Activated naive CD4-positive, alpha-beta T cell treated with anti-CD3 and anti-CD28 coated beads, Interleukin-2, amount 10 ng/mL, durations not matched to agents 7 days and 5 days (primary cell): ENCODE measurements at places on chromosomes 11 and 22.

DNA sequence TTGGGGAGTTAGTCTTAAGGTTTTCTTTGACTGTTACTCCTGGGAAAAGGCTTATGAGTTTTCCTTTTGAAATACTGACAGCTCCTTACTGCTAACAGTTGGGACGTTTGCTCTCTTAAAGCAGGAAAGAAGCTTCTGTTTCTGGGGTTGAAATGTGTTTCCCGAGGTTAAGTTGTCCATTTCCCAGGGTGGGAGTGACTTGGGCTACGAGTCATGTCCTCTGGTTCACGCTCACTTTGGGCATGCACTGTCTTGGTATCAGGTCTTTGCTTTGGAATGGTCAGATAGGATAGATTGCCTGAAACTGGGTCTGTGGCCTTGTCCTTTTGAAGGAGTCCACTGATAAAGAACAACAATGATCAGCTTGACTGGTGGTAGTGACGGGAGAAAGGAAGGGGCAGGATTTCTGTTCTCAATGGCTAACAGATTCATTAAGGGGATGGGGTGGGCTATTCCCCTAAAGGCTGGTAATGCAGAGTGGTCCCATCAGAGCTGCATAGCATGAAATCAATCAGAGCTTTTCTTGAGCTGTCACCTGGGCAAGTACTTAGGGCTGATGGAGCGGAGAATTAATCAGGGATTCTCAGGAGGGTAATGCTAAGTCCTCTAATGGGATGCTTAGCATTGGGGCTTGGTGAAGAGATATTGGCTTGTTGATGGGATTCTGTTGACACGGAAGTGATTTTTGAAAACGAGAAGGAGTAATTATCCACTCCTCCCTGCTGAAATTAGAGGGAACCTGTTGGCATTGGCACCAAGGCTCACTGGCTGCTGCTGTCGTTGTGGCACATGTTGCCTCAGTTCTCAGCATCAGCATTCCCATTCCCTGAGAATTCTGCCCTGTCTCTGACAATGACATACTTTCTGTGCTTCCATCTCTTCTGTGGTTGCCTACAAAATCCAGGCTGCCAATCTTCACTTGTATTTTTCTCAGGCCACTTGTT, 81.6 kb downstream of the TEAD1 start:
- H3K36me3 ChIP-seq: no peaks in the 10 kb centered on the region
- no peak overlapping the region for H3K4me3 ChIP-seq
- peaks cover 4% of the 10 kb centered on the region for H3K27me3 ChIP-seq
- H3K4me1 ChIP-seq: no peaks in the 10 kb centered on the region
- no peak overlapping the region for H3K27ac ChIP-seq

DNA sequence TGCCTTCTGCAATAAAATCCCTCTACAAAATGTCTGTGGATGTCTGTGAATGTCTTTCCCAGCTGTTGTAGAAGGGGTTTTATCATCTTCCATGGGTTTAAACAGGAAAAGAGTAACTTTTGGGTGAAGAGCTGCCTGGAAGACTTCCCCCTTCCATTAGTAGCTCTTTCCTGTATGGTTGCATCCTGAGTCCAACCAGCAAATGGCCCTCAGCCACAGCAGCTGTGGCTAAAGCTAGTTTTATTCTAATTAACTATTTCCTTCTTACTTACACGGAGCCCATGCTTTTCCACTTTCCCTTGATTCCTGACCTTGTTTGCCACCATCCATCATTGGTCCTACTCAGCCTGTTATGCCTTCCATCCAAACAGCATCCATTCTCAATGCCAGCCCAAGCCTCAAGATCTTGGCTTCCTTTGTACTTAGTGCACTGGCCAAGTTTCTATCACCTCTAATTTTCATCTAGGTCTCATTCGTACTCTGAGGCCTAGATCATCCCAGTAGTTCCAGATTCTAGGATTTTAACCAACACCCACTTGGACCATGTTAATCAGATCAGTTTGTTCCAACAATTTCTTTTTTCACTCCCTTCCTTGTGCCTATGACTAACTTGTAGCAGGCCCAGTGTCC, 41.5 kb upstream of the CADM1 start:
- no peaks in the 10 kb centered on the region for H3K27me3 ChIP-seq
- H3K36me3 ChIP-seq: no peaks in the 10 kb centered on the region
- no peak overlapping the region for H3K27ac ChIP-seq
- DNase-seq: no peak
- H3K4me3 ChIP-seq: no peak overlapping the region
- no peaks in the 10 kb centered on the region for H3K4me1 ChIP-seq

DNA sequence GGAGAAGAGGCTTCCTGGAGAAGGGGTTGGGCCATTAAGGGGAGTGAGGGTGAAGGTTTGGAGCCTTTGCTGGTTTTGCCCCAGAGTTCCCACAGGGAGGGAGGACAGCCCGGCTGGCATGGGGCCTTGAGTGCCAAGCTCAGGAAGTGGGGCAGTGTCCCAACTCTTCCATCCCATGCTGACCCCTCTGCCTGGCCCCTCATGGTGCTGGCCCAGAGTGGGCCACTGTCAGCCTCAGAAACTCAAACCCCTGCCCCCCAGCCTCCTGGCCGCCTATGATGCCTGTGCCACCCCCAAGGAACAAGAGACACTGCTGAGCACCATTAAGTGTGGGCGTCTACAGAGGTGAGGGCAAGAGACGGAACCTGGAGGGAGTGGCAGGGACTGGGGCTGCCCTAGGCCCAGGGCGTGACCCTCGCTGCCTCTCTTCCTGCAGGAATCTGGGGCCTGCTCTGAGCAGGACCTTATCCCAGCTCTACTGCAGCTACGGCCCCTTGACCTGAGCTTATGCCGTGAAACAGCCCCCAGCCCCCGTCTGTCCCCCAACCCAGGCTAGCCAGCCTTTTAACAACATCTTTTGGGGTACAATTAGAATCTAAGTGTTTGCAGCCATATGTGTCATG, 5.4 kb downstream of the MUS81 start:
- DNase-seq: no peak
- no peak overlapping the region for H3K27ac ChIP-seq

GRCh38 chr22:21826204-21826603, 41.2 kb downstream of the MAPK1 start:
- H3K36me3 ChIP-seq: peaks cover 3% of the 10 kb centered on the region
- H3K27me3 ChIP-seq: no peaks in the 10 kb centered on the region
- H3K27ac ChIP-seq: no peak overlapping the region
- peaks cover 22% of the 10 kb centered on the region for H3K4me1 ChIP-seq
- no peak overlapping the region for H3K4me3 ChIP-seq
- DNase-seq: no peak

DNA sequence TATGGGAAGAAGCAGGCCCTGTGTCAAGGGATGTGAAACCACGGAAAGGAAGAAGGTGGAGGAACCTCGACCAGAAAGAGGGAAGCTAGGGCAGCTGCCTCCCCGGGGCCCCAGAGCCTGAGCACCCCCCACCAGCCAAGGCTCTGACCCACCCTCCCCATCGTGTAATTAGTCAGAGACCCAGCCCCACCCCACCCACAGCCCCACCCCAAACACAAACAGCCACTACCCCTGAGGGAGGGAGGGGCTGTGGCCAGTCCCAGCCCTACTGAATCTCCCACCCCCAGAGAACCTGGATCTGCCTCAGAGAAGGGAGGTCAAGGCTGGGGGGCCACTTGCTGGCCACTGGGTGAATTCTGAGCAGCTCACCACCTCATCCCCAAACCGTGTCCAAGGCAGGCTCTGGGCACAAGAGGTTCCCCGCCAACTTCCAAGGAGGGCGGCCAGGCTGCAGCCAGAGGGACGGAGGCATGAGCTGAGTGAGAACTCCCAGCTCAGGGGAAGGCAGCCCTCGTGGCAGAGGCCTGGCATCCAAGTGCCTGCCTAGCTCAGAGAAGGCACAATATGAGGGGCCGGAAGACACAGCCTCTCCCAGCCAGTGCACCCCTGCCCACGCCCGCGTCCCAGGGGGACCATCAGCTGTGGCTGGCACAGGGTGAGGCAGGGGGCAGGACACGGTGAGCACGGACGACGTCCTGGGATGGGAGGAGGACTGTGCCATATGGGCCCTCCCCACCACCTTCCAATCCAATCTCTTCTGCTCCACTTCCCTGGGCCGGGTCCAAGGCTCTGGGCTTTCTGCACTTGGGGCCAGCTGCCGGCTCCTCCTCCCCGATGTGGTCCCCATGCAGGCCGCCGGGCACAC, 2.7 kb downstream of the PLXNB2 start:
- H3K36me3 ChIP-seq: no peaks in the 10 kb centered on the region
- H3K4me1 ChIP-seq: peaks cover 21% of the 10 kb centered on the region
- no peak overlapping the region for H3K27ac ChIP-seq
- no peak for DNase-seq

- H3K27ac ChIP-seq: no peak overlapping the region
- no peak for DNase-seq
- H3K4me3 ChIP-seq: no peak overlapping the region
Measured at GRCh38 chr11:3639841-3640240, 2.0 kb downstream of the ART5 start.

DNA sequence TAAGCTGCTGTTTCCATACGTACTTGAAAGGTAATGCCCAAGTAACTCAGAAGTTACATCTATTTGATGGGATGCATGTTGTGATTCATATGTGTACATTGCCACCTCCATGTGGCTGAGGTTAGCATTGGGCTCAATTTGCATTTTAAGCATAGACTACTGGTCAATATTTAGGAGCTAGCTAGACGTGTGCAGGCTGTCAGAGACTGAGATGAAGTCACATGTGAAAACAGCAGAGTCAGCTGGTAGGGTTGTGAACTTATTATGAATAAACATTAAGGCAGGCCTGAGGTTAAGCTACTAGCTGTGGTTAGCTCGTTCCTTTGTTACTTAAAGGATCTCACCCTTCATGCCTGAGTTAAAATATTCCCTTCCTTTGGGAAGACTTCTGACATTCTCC, 114.5 kb upstream of the MTNR1B start:
- H3K27ac ChIP-seq: no peak overlapping the region
- no peak overlapping the region for H3K4me3 ChIP-seq
- no peaks in the 10 kb centered on the region for H3K27me3 ChIP-seq
- DNase-seq: no peak
- no peaks in the 10 kb centered on the region for H3K36me3 ChIP-seq
- H3K4me1 ChIP-seq: no peaks in the 10 kb centered on the region

DNA sequence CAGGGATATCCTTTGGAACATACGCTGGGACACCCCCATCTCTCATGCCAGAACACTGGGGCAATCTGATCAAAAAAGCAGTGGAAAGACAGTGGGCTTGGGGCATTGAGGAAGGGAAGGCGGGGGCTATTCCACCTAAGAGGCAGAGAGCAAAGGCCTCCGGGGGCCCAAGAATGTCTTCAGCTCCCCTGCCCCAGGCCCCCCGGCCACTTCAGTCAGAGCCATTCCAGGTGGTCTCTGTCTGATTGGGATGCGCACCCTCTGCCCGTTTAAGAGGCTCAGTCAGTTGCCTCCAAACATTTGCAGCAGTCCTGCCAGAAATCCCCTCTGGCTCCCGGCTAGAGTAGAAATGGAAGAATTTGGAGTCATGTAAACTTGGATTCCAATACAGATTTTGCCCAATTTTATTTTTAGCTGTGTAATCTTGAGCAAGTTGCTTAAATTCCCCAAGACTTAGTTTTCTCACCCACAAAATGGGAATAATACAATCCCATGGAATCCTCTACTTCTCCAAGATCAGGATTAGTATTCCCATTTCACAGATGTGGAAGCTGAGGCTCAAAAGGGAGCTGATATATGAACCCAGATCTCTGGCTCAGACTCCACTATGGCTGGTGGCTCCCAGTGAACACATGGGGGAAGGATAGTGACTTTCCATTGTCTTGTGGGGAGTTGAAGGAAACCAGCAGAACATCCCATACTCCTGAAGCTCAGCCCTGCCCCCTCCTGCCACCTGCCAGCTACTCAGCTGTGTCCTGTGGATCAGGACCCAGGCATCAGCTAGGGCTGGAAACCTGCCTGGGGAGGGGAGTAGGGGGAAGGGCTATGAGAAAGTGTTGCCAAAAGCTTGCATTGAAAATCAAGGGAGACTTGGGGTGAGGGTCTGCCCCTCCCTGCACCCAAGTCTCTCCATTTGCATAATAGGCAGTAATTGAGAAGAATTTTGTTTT, 6.1 kb upstream of the WNT11 start:
- H3K4me1 ChIP-seq: peaks cover 10% of the 10 kb centered on the region
- no peaks in the 10 kb centered on the region for H3K36me3 ChIP-seq
- H3K27me3 ChIP-seq: peaks cover 83% of the 10 kb centered on the region
- DNase-seq: no peak
- no peak overlapping the region for H3K4me3 ChIP-seq

DNA sequence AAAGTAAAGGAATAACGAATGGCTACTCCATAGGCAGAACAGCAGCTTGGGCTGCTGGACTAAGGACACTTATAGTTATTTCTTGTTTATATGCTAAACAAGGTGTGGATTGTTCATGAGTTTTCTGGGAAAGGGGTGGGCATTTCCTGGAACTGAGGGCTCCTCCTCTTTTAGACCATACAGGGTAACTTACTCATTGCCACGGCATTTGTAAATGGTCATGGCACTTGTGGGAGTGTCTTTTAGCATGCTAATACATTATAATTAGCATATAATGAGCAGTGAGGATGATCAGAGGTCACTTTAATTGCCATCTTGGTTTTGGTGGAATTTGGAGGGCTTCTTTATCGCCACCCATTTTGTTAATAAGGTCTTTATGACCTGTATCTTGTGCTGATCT, 7.0 kb downstream of the OR4X1 start:
- H3K27ac ChIP-seq: no peak overlapping the region
- no peak for DNase-seq
- no peak overlapping the region for H3K4me3 ChIP-seq

DNA sequence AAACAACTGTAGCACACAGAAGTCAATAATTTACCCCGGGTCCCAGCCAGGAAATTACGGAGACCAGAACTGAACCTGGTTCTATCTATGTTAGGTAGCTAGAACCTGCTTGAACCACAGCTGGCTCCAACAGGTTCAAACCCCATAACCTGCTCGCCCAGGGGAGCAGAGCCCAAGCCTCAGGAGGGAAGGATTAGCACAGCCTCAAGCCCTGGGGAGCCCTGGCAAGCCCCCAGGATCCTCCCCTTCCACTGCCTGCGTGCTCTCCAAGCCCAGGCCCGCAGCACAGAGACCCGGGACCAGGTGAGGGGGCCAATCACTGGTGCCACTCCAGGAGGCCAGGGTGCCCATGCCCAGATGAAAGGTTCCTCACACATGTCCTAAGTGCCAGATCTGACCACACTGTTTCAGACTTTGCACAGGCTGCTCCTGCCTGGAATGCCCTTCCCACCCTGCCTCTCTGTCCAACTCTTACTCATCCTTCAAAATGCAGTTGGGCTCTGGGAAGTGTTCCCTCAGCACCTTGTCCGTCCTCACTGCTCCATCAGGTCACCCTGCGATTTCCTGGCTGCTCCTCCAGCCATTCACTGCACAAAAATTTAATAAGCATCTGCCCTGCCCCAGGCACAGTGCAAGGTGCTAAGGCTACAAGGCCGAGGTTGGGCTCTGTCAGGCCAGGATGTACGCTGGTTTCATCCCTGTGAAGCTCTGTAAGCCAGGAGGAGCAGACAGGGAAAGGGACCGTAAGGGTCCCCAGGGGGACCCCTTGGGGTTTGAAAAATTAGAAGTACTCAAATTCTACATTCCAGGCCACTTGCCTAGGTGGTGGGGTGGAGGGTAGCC, 32.2 kb downstream of the ARRB1 start:
- no peak overlapping the region for H3K4me3 ChIP-seq
- H3K4me1 ChIP-seq: peaks cover 26% of the 10 kb centered on the region
- no peak for DNase-seq
- no peaks in the 10 kb centered on the region for H3K27me3 ChIP-seq
